ENCODE measurements at places on chromosomes 6 and 20.

- no peak for DNase-seq
These were observed 17.4 kb downstream of the RCAN2 start for GRCh38 chr6:46473881-46474280.

GRCh38 chr6:90803956-90804355, 217.1 kb upstream of the MAP3K7 start:
- no peak for DNase-seq

GRCh38 chr20:1383623-1384404, 9.0 kb downstream of the FKBP1A start:
- no peak for DNase-seq

DNA sequence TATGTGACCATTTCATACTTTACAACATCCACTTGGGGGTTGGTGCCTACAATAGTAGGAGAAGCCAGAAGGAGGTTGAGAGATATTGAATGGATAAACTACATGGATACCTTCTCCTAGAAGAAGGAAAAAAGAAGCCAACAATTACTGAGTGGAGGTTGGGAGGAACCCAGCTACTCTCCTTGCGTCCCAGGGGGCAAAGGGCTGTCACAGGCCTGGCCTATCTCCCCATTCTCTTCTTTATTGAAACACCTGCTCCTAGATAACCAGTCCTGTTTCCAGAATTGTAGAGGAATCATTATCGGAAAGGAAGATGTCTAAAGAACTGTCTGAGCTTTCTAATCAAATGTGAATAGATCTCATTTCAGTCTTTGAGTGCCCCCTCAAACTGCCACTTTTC, 115.1 kb downstream of the MAP7 start:
- DNase-seq: no peak

DNA sequence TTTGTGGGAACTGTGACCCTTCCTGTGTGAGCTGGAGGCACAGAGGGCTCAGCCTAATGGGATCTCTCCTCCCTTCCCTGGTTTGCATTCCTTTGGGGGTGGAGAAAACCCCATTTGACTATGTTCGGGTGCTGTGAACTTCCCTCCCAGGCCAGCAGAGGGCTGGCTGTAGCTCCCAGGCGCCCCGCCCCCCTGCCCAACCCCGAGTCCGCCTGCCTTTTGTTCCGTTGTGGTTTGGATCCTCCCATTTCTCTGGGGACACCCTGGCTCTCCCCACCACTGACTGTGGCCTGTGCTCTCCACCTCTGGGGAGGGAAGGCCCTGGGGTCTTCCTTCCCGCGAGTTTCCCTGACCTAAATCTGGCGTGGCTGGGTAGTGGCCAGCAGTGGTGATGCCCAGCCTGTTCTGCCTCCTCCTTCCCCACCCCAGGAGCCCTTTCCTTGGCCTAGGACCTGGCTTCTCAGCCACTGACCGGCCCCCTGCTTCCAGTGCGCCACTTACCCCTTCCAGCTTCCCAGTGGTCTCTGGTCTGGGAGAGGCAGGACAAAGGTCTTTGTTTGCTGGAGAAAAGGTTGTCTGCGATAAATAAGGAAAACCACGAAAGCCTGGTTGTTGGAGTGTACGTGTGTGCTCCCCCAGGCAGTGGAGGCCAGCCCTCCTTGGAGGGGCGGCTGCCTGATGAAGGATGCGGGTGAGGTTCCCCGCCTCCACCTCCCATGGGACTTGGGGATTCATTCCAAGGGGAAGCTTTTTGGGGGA, 4.9 kb downstream of the VEGFA start:
- no peak for DNase-seq

- DNase-seq: no peak
These were observed 89.8 kb upstream of the ADTRP start for GRCh38 chr6:11868392-11868791.

DNA sequence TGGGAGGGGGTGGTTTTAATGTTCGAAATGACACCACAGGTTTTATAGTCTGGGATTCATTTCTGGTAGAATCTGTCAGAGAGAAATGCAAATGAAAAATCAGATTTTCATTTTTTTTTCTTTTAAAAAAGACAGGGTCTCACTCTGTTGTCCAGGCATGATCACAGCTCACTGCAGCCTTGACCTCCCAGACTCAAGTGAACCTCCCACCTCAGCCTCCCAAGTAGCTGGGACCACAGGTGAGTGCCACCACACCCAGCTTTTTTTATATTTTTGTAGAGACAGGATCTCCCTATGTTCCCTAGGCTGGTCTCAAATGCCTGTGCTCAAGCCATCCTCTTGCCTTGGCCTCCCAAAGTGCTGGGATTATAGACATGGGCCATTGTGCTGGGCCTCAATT, 2.4 kb upstream of the ADNP start:
- no peak for DNase-seq

DNA sequence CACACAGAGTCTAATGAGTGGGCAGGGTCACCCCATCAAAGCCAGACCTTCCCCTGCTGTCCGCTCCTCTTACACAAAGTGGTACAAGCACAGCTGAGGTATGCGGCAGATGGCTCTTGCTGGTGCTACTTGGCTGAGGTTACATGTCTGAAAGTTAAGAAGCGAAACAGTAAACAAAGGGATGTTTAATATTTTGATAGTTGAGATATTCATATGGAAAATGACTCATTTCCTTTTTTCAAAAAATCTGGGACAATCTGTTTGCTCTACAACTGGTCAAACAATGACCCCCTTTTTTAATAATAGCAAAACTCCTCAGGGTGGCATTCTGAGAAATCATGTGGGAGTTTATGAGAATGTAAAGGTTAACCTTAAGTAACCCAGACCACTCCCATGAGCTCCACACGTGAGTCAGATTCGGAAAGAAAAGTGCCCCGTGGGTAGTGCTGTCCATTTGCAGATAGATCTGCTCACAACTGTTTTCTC, 245.3 kb downstream of the TBXT start:
- DNase-seq: no peak

DNA sequence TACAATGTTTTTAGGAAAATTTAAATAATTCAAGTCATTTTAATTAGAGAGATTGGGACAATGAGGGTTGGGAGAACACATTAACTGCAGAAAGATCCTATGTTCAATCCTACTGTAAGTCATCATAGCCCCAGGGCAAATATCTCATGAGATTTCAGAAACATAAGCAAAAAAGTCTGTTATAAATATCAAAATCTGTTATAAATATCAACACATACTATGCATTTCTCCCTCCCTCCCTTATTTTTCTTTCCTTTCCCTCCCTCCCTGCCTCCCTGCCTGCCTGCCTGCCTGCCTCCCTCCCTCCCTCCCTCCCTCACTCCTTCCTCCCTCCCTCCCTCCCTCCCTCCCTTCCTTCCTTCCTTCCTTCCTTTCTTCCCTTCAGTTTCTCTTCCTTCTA, 267.3 kb upstream of the SASH1 start:
- DNase-seq: no peak

- DNase-seq: no peak
These were observed 195.7 kb upstream of the KCNK16 start for GRCh38 chr6:39518221-39518620.

- no peak for DNase-seq
These were observed 35.7 kb downstream of the TGM2 start for GRCh38 chr20:38129248-38129865.

GRCh38 chr6:5095236-5095635, 10.1 kb downstream of the PPP1R3G start:
- DNase-seq: no peak

DNA sequence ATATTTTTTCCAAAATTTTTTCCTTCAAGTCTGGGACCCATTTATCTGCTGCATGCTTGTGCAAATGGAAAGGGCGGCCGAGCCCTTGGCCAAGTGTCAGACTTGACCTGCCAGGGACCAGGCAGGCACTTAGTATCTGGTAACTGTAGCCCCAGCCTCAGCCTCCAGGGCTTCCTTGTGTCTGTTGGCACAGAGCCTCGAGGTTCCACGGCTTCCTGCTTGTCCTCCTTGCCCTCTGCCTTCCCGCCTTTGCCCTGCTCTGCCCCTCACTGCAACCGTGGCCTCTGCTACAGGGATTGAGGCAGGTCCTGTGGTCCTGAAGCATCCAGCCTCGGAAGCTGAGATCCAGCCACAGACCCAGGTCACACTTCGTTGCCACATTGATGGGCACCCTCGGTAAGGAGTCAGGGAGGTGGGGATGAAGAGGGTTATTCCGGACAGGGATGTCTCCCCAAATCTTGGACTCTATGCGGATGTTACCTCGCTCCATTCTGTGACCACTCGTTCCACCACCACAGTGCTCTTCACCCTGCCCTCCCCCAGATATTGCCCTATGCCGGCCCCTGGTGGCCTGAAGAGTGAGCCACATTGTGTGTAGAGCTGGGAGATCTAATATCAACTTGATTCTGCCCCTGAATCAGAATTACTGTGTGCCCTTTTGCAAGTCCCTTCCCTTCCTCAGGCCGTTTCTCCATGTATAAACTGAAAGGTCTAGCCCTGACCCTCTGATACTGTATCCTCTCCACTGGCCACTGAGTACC, 41.5 kb upstream of the SRF start:
- DNase-seq: no peak

GRCh38 chr6:138098306-138098705, 8.9 kb downstream of the PERP start:
- DNase-seq: no peak

- peak; percentile 98 for DNase-seq
These were observed 290.3 kb upstream of the STXBP5 start for GRCh38 chr6:146913842-146914488.

- no peak for DNase-seq
These were observed 61.2 kb upstream of the SUPT3H start for GRCh38 chr6:45438849-45439406.

DNA sequence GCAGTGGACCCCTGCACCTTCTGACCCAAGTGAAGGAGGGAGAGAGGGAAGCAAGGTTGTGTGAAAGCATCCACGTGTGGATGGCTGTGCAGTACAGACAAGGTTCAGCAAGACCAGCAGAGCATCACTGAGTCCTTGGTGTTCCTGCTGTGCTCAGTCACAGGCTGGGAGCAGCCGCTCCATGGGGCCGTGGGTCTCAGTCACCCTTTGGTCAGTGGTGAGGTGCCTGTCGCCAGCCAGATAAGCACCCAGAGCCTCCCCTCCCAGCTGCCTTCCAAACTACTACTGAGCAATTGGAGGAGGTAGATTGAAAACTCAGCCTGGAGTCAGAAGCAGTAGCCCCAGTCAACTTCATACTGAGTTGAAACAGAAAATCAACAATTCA, 218.9 kb downstream of the SLC24A3 start:
- DNase-seq: no peak

GRCh38 chr6:159983641-159984080, 14.8 kb downstream of the IGF2R start:
- no peak for DNase-seq

DNA sequence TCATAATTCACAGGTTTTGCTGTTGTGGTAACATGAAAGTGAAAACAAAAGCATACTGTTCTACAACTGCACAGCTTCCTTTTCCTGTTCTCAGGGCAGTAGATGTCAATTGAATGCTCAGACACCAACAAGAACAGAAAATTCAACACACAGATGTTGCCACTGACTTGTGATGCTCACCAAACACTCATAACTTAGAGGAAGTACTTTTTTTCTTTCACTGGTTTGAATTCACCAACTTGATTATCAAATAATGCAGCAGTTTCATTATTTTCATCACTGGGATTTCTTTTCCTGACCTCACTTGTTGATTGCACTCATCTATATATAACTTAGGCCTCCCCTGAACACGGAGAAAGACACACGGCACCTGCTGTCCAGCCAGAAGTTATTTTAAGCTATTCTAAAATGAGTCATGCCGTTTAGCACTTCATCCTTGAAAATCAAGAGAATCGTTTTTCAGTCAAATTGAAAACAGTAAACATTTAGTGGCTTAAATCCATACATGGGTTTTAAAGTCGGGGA, 949 bp downstream of the TXLNB start:
- no peak for DNase-seq

Measured in AG09309 (cell line).